Thoracic aorta endothelial cell (primary cell): ENCODE measurements at places on chromosomes 5 and 9. TPM values are rescaled to one million over a fixed set of nuclear protein-coding genes. Genes with fewer than 3 reads are reported as not detected.

The ZDHHC11B gene
- under 0.01 and 0.14 TPM in 2 replicates for total RNA-seq

The RLN2 gene
- total RNA-seq, result 0.22 TPM in 1 of 2 replicates, not detected in the other

The TAS2R1 gene
- total RNA-seq, result not detected in 2 replicates

The FAM163B gene
- not detected in 2 replicates for total RNA-seq

The MCIDAS gene
- not detected in 2 replicates for total RNA-seq

The RHOBTB3 gene
- 111 and 213 TPM in 2 replicates for total RNA-seq

The DOCK8 gene
- total RNA-seq, result 0.80 and 1.3 TPM in 2 replicates

The SH3PXD2B gene
- 33.8 and 36.3 TPM in 2 replicates for total RNA-seq

The RABGAP1 gene
- total RNA-seq, result 57.8 and 58.8 TPM in 2 replicates

The GALNT12 gene
- 1.4 and 1.5 TPM in 2 replicates for total RNA-seq

The SLC36A2 gene
- total RNA-seq, result not detected in 2 replicates

The PCDHB5 gene
- total RNA-seq, result 0.40 and 0.43 TPM in 2 replicates

The PLAC8L1 gene
- not detected in 2 replicates for total RNA-seq

The LCN1 gene
- total RNA-seq, result not detected in 2 replicates

The ORM1 gene
- not detected in 2 replicates for total RNA-seq

The BRD8 gene
- 52.7 and 61.6 TPM in 2 replicates for total RNA-seq

The SPATA31A3 gene
- total RNA-seq, result not detected in 2 replicates
